Gastrocnemius medialis (tissue), 4 donors: ENCODE measurements at places on chromosomes 4 and X. TPM values are rescaled to one million over a fixed set of nuclear protein-coding genes. Genes with fewer than 3 reads are reported as not detected.

GRCh38 chr4:156764846-156765245 is 206.8 kb downstream of the PDGFC start:
- no peaks in the 10 kb centered on the region for H3K36me3 ChIP-seq
- no peak for DNase-seq
- no peak overlapping the region for H3K4me3 ChIP-seq
- H3K27ac ChIP-seq = peak overlapping the region; percentile 24

- H3K4me1 ChIP-seq = no peaks in the 10 kb centered on the region
- H3K36me3 ChIP-seq = no peaks in the 10 kb centered on the region
- H3K27me3 ChIP-seq = no peaks in the 10 kb centered on the region
These were observed 183.9 kb upstream of the TLL1 start for GRCh38 chr4:165689159-165689558.

DNA sequence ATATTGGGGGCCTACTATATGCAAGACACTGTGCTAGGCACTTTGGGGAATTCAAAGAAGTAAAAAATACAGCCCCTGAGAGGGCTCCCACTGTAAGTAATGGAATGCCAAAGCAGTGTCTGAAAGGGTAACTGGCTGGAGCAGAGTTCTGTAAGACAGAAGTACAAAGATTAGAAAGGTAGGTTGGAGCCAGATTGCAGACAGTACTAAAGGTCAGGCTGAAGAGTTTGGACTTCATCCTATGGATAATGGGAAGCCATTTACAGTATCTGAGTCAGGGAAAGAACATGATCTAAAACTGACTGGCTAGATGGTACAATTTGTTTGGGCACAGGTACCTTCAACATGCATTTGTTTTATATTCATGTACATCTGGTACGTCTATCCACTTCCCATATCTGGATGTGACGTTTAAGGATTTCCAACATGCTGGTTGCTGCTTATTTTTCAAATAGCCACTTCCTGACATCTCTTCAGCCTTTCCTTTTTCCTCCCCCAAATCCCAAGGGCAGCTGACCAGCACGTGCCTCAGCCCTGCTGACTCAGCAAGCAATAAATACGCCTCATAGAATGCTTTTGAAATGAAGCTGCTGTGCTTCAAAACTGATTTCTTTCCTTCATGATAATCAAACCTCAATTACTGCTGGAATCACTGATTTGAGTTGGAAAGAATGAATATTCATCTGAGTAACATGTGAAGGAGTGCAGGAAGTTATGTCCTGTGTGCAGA is 9.5 kb downstream of the ENOX2 start:
- peaks cover 12% of the 10 kb centered on the region for H3K4me1 ChIP-seq
- H3K36me3 ChIP-seq = no peaks in the 10 kb centered on the region
- H3K27ac ChIP-seq = no peak overlapping the region
- no peak overlapping the region for H3K4me3 ChIP-seq
- no peaks in the 10 kb centered on the region for H3K27me3 ChIP-seq

The NLRP2B gene
- total RNA-seq = not detected

The IL3RA gene
- 5.9 TPM for total RNA-seq

The C4orf51 gene
- not detected for total RNA-seq
